ENCODE measurements at places on chromosomes 13 and 19.

GRCh38 chr13:60229708-60230272 lies 66.1 kb upstream of the DIAPH3 start:
- peak; percentile 47 for DNase-seq

GRCh38 chr19:23222998-23223652 lies 27.1 kb downstream of the ZNF724 start:
- no peak for DNase-seq

DNA sequence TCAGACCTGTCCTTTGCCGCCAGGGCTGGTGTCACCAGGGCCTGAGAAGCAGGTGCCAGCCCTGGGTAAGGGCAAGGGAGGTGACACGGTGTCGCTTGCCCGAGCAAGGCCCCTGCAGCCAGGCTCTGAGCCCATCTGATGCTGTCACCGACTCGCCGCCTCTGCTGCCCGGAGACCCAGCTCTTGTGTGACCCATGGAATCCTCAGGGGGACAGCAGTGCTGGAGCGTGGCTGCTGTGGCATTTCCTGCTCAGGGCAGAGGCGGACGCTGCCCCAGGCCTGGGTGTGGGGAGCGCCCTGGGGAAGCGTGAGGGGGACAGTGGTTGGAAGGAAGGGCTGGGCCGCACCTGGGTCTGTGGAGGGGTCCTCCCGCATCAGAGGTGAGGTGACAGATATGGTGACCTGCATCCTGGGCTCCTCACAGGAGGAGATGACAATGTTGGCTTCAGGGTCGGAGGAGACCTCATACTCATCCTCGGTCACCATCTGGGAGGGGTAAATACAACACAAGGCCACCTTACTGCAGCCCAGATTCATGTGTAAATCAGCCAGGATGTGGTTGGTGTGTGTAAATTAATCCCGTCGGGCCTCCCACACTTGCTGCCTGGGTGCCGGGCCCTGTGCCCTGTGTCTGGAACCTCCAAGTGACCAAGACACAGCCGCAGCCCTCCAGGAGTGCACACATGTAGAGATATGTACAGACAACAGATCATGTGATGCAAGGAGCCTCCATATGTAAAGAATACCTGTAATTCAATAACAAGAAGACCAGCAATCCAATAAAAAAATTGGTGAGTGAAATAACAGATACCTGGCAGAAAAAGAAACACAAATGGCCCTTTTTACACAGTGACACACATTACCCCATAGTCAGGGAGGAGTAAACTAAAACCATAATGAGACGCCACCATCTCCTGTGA lies 27.6 kb upstream of the MATK start:
- DNase-seq: no peak

DNA sequence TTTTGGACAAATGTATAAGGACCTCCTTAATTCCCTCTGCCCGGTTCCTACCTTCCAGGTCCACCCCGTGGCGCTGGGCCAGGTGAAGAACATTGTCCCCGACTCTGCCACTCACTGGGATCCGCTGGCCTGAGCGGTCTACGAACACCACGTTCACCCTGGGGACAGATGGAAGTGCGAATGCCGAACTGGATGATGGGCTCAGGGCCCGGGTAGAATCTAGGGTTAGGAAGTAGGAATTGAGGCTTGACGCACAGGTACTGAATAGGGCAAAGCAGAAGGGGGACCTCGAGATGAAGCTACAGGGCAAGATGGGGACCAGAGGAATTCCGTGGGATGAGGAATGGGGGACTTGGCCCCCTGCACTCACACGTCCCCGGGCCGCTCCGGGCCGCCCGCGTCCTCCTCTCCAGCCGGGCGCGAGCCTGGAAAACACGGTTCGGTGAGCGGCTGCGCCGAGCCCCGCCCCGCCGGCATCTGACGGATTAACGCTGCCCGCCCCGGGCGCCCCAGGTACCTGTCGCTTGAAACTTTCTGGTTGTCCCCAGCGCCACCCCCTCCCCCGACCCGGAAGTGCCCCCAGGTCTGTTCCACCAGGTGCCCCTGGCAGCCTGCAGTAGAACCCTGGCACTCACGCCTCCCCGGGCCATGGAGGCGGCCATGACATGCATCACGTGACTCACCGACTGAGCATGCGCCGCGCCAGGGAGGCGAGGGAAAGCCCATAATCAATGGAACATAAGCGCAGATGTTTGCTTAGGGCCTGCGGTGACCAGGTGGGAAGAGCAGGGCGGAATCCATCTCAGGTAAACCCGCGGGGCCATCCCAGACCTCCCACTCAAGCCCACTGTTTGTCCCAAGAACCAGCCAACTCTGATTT lies at the start of gene FDX2:
FDX2 (minus strand) TSS at position 681 of the 880 bp plus-strand sequence; CDS start at position 662, 19 bp downstream.
- peak; percentile 80 for DNase-seq

DNA sequence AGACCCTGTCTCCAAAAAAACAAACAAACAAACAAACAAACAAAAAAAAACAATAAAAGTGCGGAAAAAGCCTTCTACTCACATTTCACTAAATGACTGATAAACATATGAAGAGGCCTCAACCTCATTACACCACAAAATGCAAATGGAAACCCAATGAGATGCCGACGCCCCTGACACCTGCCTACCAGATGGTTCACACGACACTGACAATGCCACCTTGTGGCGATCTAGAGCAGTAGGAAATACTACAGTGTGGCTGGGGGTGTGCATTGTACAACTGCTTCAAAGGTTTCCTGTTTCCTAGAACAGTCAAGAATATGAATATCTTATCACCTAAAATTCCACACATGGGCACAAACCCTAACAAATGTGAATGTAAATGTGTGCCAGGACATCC lies 14.0 kb downstream of the SCGB2B2 start:
- no peak for DNase-seq

Data from fibroblast of skin of scalp (primary cell).